ENCODE measurements at places on chromosomes 7 and 10. TPM values are rescaled to one million over a fixed set of nuclear protein-coding genes. Genes with fewer than 3 reads are reported as not detected.

DNA sequence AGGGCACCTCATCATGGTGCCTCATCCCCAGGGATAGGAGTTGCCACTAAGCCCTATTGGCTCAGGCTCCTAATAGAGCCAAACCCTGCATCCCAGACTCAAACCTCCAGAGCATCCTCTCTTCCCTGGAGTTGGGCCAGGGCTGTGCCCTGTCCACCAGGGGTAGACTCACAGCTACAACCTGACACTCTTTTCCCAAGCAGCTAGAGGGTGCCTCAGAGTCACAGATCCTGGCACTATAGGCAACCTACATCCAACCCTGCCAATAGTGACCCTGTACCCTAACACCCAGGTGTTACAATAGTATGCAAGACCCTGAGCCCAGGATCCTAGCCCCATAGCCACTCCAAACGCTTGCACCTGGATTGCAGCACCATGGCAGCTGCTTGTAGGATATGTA lies 64.0 kb upstream of the PLA2G12B start:
- no peak for DNase-seq

DNA sequence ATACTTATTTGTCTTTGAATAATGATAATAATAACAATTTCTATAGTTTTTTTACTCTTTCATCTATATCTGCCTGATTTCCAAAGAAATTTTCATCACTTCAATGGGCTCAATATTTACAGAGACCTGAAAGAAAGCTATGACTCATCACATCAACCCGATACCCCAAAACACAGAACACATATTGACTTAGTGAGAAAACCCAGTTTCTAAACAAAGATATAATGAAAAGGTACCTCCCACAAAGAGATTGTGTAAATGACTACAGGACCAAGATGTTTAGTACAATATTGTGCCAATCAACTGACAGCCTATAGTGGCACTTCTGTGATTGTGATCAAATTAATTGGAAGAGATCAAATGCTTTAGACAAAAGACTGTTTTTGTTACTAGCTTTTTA lies 133.9 kb downstream of the PCDH15 start:
- DNase-seq, result no peak

ELOVL3 gene
- total RNA-seq, result not detected

DNA sequence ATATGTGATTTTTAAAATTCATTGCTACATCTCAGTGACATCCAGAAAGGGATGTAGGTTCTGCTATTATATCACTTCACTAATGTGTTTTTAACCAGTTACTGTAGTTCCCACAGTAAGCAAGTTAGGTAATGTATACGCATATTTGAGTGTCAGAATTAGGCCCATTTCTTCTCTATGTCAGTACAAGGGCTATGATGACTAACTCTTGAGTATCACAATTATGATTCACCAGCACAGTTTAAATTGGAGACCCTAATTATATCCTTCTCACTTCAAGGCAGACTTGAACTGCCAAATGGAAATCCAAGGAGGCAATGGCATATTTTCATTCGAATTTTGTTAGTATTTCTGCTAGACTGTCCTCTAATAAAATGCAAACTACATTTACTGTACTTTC lies 23.6 kb downstream of the BZW2 start:
- no peak for DNase-seq

DNA sequence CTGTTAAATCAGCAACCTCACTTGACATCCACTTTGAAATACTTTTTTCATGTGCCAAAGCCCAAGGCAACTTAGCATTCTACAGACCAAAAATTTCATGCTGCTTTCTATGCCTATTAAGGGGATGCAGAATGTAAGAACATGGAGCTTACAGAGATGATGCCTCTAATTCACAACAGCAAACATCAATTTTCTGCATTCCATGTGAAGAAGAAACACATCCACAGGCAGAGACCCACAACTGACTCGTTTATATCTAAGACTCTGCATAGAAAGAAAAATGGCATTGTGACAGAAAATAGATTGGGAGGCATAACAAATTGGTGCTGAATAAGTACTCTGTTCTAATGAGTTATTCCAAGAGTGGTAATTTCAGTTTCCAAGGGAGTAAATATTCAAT lies 107.6 kb downstream of the SGMS1 start:
- no peak for DNase-seq

OR2A1 gene
- total RNA-seq, result not detected

GRCh38 chr10:84008878-84009277 lies 130.4 kb upstream of the GHITM start:
- DNase-seq, result no peak

DNA sequence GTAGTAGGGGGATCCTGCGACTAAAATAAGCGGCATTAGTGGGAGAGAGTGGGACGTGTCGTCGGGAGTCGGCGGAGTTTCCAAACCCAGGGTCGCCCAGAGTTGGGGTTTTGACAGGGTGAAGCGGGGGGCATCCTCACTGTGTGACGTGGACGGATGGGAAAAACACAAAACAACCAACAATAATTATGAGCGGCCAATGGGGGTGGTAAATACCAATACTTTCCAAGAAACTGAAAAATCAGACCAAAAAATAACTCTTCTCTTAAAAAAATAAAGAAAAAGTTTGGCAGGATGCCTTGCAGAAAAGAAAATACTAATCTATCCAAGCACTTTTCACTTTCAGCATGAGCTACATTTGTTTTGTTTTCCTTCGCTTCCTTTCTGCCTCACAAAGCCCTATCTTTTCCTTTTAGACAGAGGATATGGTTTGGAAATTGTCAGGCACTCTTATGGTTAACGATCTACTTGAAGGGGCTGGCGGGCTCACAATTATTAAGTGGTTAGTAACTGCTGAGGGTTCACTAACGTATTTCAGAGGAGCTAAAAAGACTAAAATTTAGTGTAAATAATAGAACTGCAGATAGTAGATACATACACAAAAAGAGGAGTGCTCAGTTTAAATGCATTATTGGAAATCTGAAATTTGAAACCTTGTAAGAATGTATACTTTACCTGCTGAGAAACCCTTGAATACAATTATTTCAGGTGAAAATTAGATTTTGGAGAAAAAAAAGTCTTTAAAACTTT lies 802 bp upstream of the CDK6 start:
- DNase-seq, result no peak

- no peak for DNase-seq
Observed at GRCh38 chr10:35558276-35558675, 46.9 kb upstream of the GJD4 start.

ENTPD1 gene
- total RNA-seq, result 26.3 TPM

GRCh38 chr7:105857009-105857952 lies 19.1 kb downstream of the ATXN7L1 start:
- no peak for DNase-seq

- no peak for DNase-seq
Observed at GRCh38 chr10:9010093-9010492, 955.6 kb downstream of the GATA3 start.

HPSE2 gene
- not detected for total RNA-seq

GRCh38 chr10:61975391-61975932 lies 74.0 kb downstream of the ARID5B start:
- no peak for DNase-seq

- DNase-seq, result no peak
Observed at GRCh38 chr10:35780970-35781642, 139.0 kb upstream of the FZD8 start.

GRCh38 chr7:55132890-55133551 lies 114.2 kb downstream of the EGFR start:
- DNase-seq, result no peak

DNA sequence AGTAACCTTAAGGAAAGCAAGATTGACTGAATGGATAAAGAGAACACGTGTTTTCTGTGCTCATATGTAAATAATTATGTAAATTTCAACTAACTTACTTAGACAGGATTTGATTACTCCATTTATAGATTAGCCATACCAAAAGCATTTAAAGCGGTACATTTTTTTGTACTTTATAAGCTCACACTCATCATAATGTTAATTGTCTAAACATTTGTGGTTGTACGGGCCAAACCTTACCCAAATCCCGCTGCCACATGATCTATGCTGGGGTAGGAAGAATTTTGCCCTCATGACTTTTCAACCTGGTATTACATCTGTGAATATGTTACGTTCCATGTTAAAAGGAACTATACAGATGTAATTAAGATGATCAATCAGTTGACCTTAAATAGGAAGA lies 29.1 kb downstream of the MKX start:
- DNase-seq, result no peak

FGFR2 gene
- total RNA-seq, result not detected

ZNF735 gene
- total RNA-seq, result not detected

FAM13C gene
- not detected for total RNA-seq

GRCh38 chr7:83646027-83646426 lies 2.9 kb downstream of the SEMA3E start:
- DNase-seq, result no peak

DNA sequence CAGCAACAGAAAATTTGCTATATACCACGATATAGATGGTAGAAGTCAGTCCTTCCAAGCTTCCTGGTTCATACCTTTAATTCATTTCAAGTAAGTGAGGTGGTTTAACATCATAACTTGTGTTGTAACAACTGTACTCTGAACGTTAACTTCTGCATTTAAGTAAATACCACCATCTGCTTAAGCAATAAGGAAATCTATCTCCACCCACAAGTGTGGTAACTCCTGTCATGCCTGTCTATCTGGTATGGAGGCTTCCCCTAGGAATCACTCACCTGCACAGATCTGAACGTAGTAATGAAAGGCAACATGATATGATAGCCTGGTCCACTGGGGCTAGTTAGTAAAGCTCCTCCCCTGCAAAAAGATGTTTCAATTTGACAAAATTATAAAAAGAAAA lies 2.3 kb downstream of the ERLIN1 start:
- no peak for DNase-seq

GRCh38 chr7:712381-713138 lies 13.9 kb upstream of the DNAAF5 start:
- no peak for DNase-seq

FLNC gene
- total RNA-seq, result 0.03 TPM

TCERG1L gene
- 0.05 TPM for total RNA-seq

DNA sequence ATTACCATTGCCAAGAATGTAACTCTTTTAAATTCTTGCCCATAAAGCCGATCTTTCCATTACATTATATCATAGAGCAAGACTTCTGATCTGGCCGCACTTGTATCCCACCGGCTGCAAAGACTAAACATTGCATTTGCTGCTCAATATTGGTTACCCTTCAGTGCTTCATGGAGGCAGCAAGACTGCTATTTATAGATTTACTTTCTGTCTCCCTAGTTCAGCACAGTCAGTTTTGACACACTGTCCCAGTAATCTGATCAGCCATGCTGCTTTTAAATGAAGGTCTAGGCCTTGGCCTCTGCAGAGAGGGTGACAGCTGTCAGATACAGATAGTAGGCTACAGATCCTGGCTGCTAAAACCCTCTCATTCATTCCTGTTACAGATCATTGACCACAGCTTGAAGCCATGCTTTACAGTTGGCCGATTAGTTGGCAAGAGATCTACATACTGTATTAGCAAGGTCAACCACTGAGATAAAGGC lies 562.6 kb upstream of the GALNT17 start:
- DNase-seq, result no peak

GRCh38 chr7:105794741-105795729 lies 81.4 kb downstream of the ATXN7L1 start:
- DNase-seq, result no peak

CHCHD1 gene
- 33.5 TPM for total RNA-seq

- DNase-seq, result no peak
Observed at GRCh38 chr10:35368485-35369048, 32.3 kb downstream of the CCNY start.

DNA sequence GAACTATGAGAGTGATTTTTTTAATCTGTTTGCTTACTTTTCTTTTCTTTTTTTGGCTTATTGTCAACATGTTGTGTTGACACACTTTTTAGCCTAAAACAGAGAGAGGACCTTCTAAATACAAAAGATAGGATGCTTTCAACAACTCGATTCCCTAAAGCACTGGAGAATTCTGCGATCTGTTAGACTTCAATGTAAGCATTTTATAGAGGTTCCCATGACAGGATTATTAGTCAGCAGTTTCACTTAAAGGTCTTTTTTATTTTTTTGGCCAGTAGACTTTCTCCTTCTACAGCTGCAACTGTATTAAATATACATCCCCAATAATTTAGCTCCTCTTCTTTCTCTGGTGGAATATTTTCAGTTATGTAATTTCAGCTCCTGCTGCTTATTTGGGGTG lies 12.7 kb upstream of the NRP1 start:
- no peak for DNase-seq

- DNase-seq, result no peak
Observed at GRCh38 chr7:44519546-44519945, 21.6 kb downstream of the NPC1L1 start.

DNA sequence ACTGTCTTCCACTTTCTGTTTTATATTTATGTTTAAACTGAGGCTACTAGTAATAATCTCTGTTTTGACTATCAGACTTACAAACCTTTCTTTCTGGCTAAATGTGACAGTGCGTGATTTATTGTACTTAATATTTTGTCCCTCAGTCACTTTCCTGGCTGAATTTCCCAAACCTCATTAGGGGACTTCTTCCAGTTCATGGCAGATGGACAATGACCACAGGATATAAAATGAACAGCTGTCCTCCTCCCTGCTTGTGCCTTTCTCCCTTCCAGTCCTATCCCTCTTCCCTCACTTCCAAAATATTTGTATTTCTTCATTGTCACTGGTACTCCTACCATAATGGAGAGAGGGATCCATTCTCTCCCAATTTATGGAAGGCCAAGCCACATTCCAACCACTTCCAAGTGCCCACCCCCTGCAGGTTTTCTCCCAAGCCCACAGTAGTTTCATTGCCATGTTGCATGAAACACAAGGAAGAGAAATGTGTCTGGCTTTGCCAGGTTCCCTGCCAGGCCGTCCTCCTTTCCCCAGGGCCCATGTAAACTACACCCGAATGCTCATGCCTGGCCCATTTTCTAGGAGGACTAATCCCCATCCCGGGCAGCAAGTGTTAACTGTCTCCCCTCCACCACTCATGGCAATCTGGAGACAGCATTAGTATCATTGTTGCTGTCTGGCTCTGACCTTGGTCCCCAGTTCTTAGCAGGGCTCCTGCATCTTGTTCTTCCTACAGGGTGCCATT lies 269.5 kb upstream of the SLC26A5 start:
- DNase-seq, result no peak

Data from activated T-helper 1 cell treated with anti-CD3 and anti-CD28 coated beads, Interleukin-12 subunit alpha, Interleukin-12 subunit beta, Interleukin-2, Interleukin-4 antibody, amounts not matched to agents 30 ng/mL and 10 ng/mL and 1 ng/mL, durations not matched to agents 14 hours and 24 hours and 36 hours (primary cell).